ENCODE measurements at places on chromosomes 2 and 18.
A peak's percentile ranks its signal among the peaks of the same experiment; 100 is the strongest.

DNA sequence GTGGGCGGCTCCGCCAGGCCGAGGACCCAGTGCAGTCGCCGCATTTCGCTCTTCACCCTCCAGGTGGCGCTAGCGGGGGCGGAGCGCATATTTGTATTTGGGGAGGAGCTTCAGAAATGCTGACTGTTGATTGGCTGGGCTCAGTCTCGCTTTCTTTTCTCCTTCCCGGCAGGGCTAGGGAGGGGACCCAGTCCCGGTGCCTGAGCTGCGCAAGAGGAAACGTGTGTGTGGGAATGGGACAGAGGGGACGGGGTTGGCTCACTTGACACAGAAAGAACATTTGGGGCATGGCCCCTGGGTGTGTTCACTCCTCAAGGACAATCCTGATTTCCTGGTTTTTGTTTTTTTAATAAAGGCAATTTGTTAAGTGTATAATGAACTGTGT is 20.3 kb upstream of the DNMT3A start:
- peak; percentile 67 for DNase-seq

- DNase-seq = no peak
These were observed 253.6 kb downstream of the SOX11 start for GRCh38 chr2:5945742-5946141.

- no peak for DNase-seq
These were observed 554.4 kb downstream of the FBXO15 start for GRCh38 chr18:73593207-73593606.

GRCh38 chr2:64263315-64263714 is 119.1 kb upstream of the PELI1 start:
- DNase-seq = peak; percentile 16

GRCh38 chr2:15147591-15147990 is 413.5 kb downstream of the NBAS start:
- no peak for DNase-seq

- DNase-seq = no peak
These were observed 211.6 kb downstream of the BCL2 start for GRCh38 chr18:63107931-63108330.

- DNase-seq = peak; percentile 10
These were observed 297.2 kb upstream of the SLC14A2 start for GRCh38 chr18:45317948-45318640.

- no peak for DNase-seq
These were observed 85.7 kb upstream of the FRZB start for GRCh38 chr2:182951948-182952663.

- DNase-seq = peak; percentile 26
These were observed 676 bp downstream of the ACTR2 start for GRCh38 chr2:65228263-65228750.

GRCh38 chr2:45337481-45337880 is 273.6 kb downstream of the SRBD1 start:
- no peak for DNase-seq

GRCh38 chr2:98811766-98812165 is 80.8 kb upstream of the MGAT4A start:
- no peak for DNase-seq

DNA sequence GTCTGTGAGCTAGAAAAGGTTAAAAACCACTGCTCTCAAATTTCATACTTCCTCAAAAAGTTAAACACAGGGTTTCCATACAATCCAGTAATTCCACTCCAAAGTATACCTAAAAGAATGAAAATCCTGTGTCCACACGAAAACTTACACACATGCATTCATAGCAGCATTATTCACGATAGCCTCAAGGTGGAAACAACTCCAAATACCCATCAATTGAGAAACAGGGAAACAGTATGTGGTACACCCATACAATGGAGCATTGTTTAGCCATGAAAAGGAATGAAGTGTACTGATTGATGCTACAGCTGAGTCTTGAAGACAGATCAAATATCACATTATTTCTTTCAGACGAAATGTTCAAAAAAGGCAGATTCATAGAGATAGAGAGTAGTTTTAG is 36.7 kb downstream of the UXS1 start:
- no peak for DNase-seq

DNA sequence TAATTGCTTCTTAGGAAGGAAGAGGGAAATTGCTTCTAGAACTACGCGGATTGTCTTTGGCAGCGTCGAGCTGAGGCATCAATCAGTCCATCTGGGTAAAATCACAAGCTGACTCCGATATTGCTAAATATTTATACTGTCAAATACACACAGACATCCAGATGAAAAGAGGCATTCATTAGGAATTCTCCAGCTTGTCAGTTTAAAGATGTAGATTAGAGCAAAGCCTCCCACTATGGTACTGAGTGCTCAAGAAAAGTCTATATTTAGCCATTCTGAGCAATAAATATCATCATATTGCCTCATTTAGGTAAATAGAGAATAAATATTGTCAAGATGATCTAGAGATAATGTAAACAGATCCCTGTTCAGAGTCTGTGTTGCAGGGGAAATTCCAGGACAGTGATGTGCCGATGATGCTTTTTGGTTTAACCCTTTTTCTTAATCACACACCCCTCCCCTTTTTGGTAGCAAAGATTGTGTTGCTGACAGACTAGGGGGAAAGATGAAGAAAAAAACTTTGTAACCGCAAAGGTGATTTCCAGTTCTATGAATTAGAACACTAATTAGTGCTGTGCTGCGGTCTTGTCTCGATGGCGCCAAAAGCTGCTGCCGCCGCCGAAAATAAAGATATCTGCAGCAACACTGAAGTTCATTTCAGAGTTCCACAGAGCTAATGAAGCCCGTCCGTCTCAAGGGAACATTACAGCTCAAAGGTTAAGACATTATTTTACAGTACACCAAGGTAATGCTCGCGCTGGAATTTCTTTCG is 171.8 kb downstream of the PTGR3 start:
- no peak for DNase-seq

DNA sequence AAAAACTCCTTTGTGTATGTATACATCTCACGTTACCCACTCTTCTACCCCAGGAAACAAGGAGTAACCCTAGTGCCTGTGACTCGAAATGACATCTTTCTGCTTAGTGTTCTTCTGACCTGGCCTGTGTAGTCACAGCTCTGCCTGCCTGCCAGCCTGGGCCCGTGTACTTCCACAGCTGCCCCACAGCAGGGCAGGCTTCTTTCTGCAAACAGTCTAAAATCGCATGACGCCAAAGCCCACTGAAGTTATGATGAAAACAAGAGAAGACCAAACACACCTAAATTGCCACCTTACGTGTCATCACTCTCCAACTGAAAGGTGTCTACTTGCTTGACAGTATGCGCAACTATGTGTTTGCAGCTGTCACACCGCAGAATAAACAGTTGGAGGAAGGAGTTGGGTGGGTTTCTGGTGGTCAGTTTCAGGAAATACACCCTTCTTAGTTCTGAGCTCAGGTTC is 1.5 kb downstream of the GAREM1 start:
- DNase-seq = peak; percentile 14

DNA sequence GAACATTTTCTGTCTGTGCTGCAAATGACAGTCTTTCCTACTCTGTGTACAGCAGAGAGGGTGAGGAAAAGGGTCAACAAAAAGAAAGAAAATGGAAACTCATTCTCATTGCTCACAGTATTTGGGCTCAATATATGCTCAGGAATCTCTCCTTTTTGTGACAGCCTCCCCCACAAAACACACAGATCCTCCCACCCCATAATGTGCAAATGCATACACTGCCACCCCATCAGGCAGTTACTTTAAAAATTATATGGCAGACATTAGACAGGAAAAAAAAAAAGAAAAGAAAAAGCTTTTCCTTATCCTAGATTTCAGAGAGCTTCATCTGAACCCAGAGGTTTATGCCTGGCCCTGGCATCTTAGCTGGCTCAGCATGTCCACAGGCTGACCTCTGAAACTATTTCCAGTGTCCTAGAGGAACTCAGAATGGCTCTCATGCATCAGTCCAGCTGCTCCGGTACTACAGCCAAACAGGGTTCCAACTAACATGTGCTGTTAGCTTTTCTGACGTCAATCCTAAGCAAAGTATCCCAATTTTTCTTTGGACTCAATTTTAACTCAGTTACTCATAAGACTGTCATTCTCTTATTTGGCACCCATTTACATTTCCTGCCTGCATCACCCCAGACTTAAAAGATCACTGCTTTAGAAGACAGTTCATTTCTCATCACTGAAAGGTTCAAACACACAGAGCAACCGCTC is 105.9 kb downstream of the RBMS1 start:
- no peak for DNase-seq

DNA sequence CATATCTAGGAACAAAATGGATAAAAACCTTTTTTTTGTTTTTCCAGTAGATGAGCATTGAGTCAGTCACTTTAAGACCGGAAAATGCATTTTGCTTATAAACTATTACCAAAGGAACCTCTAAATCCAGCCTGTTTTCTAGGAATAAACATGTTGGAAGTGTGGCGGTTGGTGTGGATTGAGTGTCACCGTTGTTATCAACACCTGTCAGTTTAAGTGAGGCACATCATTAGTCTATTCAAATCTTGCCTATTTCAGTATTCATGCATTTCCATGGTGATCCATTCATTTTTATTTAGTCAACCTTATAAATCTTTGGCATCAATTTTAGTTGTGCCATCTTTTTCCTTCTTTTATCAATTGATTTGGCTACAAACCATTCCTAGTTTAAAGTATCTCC is 3.3 kb downstream of the KLHL29 start:
- no peak for DNase-seq

DNA sequence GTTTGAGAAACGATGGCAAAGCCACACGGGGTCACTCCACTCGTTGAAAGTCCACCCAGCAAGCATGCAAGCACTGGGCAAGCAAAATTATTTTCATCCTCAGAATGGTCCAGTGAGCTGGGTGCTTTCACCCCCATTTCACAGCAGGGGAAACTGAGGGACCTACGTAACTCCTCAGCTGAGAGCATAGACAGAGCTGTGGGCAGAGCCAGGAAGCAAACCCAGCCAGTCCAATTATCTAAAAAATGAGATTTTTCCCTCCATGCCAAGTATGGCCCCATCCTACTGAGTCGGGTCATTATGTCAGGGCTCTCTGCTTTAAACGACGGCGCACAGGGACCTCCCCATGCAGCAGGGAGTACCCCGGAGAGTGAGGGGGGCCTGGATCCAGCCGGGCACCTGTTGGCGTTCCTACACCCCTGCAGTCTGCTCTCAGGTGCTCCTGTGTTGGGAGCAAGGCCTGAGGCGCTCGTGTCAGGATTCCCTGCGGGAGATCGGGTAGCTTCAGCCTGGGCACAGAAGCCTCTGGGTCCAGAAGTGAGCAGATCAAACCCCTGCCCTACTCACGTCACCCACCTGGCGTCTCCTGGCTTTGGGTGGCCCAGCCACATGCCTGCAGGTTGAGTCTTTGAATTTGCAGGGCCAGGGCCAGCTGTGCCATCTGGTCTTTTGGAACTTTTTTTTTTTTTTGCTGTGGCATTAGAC is 17.3 kb downstream of the TWIST2 start:
- DNase-seq = no peak

GRCh38 chr2:164739966-164740365 is 101.7 kb downstream of the COBLL1 start:
- DNase-seq = no peak

DNA sequence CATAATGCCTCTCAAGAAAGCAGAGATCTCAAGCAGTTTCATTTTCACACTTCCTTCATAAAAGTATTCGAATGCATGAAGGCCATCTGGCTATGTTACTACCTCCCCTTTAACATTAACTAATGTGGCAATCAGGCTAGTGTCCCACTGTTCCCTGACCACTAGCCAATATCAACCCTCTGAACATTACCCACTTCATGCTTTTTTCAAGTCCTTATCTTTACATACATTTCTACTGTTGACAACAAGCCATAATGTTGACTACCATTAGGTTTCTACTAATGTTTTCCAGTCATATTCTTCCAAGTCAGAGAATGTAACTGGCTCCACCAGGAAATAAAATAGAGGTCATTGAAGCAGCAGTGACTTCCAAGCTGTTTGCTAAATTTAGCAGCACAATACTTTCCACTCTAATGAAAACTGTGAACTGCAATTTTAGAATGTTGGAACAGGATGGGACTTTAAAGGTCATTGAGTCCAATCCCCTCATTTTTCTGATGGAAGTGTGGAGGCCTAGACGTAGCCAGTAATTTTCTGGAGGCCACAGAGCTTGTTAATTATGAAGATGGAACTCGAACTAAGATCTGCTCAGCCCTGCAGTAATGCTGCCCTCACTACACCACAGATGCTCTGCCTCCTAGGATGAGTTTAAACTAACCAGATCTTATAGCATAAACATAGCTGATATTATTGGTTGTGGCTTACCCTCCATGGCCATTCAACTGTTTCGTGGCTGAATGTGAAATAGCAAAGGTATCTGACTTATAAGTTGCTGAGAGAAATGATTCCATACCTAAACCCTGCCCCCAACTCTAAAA is 630 bp upstream of the PPP1R1C start:
- DNase-seq = no peak

- DNase-seq = peak; percentile 91
These were observed 117.3 kb downstream of the GALR1 start for GRCh38 chr18:77366720-77367641.

- no peak for DNase-seq
These were observed 325.8 kb downstream of the CYP26B1 start for GRCh38 chr2:71821856-71822255.

Data from NCI-H510A (cell line).